Nucleus accumbens (tissue), 56 donors: ENCODE measurements at places on chromosomes 5 and 9.

- DNase-seq, result no peak
Measured at GRCh38 chr5:161850491-161850890, 2.6 kb downstream of the GABRA1 start.

DNA sequence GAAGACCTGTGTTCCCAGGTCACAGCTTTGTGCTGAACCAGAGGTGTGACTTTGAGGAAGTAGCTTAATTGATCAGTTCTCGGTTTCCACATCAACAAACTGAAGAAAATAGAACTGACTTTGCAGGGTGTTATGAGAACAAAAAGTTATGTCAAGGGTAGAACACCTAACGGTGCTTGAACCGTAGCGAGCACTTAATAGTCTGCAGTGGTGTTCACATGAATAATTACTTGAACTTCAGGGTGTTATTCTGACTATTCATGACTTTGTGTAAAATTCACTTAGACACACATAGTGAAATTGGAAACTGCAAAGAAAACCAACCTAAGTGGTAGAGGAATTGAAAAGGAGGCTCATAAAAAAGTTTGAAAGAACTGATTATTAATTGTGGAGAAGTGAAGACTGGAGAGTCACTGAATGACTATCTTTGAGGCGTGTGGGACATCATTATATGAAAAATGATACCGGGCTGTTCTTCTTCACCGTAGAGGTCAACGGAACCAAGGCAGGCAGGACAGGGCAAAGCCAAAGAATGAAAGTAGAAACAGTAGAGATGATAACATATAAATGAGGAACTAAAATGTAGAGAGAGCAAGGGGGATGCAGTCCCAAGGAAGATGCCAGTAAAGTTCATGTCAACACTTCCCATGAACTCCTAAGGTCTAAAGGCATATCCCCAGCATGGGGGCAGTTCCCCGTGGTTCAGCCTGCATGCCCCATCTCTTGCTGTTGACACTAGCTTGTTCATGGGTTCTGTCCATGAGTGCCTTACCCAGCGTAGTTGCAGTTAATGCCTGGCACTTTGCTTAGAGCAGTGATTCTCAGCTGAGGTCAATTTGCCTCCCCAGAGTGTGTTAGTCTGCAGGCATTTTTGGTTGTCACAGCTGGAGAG, 118.7 kb downstream of the ZNF462 start:
- DNase-seq, result no peak

DNA sequence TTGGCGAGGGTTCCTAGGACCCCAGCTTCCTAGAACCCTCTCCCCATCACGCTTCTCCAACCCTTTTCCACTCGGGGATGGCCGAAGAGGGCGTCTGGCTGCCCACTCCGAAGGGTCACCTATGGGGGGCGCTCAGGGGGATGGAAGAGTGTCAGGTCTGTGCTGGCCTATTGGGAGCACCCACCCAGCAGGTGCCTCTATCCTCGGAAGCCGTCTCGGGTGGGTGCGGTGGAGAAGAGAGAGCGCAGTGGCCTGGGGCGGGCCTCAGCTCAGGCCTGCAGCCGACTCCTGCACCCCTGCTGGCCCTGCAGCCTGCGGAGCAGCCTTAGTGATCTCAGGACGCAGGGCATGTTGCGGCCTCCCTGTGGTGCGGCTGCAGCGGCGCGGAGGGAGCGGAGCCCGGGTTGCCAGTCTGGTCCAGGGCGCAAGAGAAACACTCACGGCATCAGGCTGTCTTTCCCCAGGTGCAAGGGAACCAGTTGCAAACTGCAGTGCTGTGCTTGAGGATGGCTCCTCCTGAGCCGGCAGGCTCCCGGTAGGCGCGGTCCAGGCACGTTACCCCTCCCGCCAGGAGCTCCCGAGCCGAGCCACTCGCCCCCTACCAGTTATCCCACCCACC, 1.5 kb upstream of the IRX2 start:
- DNase-seq, result no peak

- no peak for DNase-seq
Measured at GRCh38 chr5:172873513-172873912, 39.5 kb downstream of the ERGIC1 start.

DNA sequence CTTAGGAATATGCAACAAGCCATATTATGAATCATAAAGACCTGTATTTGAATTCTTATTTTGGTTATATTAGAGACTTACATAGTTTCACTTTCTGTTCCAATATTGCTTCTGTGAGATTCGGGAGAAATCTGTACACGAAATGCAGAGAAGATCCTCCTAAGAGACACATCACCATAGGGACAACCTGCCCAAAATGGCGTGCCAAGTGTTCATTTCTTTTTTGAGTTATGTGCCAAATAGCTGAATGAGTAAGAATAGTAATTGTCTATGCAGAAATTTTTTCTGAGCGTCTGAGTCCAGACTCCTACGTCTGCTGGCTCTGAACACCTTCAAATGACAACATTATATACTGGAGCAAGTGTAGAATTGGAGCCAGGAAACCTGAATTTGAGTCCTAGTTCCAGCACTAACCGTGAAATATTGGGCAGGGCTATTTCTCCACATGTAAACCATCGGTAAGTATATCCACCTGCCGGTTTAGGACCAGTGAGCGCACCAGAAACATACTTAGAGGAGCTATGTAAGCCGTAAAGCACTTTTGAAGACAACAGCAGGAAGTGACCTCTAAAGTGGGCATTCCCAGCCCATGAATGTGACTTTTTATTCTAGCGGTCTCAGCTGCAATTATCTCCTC, 163.9 kb upstream of the DMRT1 start:
- DNase-seq, result no peak

DNA sequence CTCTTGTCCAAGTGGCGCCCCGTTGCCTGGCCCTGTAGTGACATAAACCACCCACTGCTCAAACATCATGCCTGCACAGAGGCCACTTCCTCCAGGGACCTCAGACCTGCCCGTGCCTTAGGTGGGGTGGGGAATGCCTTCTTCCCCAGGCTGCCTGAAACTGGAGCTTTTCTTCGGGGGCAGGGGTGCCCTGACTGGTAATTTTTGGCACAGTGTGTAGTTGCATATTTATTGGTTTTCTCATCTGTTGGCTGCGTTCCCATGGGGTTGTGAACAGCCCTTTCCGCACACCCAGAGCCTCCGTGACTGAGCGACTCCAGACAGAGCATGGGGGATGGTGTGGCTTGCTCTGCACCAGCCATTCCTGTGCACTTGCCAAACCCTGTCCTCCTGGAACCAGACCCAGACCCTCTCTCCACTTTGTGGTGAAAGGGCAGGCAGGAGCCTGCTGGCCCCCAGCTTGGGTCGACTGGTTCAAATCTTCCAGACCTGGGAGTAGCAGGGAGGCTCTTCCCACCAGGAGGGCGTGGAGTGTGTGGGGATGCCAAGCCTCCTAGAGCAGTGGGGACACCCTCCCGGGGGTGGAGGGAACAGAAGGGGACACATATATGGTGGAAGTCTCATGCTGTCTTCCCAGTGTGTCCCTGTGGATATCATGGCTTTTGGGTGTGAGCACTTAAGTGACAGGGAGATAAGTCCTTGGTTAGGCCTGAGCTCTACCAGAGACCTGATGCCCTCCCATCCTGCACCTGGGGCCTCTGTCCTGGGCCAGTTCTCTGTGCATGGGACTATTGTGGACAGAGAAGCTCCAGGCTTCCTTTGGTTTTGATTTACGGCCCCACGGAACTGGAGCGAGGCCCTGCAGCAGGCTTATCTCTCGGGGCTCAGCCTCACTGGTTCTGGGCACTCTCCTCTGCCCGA, 39.6 kb downstream of the WNK2 start:
- no peak for DNase-seq

GRCh38 chr9:91953718-91954117, 3.7 kb upstream of the ROR2 start:
- no peak for DNase-seq

- DNase-seq, result no peak
Measured at GRCh38 chr9:24912767-24913166, 367.1 kb upstream of the IZUMO3 start.

- no peak for DNase-seq
Measured at GRCh38 chr5:174799121-174799520, 74.7 kb downstream of the MSX2 start.

DNA sequence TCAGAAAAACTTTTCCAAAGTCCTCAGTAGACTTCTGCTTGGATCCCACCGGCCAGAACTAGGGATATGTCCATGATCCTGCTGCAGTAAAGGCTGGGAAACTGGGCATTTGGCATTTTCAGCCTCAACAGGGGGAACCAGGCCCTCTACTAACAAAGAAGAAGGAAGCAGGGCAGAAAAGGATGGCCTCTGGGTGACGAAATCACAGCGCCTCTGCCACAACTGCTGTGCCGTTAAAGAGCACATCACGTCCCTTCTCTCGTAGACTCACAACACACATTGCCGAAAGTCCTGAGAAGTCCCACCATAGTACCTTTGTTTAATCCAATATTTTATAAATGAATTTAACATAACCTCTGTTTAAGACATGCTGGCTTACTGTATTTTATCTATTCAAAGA, 10.4 kb upstream of the AFAP1L1 start:
- no peak for DNase-seq

GRCh38 chr5:93810780-93811179, 69.4 kb upstream of the POU5F2 start:
- no peak for DNase-seq

DNA sequence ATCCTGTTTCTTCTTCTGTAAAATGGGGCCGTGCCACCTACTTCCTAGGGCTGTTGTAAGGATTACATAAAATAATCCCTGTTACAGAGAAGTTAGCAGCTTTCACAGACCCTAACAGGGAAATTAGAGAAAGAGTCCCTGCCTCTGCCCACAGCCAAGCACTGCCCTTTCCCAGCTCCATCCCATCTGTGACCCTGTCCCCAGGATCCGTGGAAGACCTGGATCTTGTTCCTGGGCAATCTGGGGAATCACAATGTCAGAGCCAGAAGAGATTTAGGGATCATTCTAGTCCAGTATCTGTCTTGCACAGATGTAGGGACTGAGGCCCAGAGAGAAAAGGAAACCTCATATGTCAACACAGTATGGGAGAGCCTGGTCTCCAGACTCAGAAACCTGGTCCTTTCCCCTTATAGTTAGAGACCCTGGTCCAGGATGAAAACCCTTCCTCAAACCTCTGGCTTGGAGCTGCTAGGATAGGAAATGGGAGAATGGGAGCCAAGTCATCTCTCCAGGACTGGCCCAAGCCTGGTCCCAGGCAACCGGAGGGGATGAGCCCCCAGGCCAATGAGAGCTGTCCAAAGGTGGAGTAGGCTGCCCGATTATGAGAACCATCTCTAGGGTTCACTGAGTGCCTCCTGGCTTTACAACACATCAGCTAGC, 12.5 kb downstream of the LHX6 start:
- no peak for DNase-seq

GRCh38 chr9:92716557-92716956, 46.6 kb upstream of the IPPK start:
- DNase-seq, result peak; percentile 26

GRCh38 chr5:143074414-143074996, 304.3 kb downstream of the ARHGAP26 start:
- no peak for DNase-seq

DNA sequence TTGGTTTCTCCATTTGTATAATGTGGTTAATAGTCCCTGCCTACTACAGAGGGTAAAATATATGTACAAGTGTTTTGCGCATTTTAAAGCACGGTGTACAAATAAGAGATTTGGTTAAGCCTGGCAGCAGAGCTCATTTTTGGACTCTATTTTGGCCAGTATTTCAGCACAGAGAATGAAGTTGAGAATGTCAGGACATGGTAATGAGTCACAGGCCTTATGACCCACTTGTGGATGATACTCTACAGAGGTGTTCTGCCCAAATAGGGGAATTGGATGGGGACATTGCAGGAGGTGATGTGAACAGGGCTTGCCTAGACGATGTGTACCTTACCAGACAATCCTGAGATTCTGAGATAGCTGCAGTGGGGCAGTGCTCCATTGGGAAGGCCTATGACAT, 50.6 kb downstream of the MELK start:
- DNase-seq, result no peak

GRCh38 chr5:73740274-73740790, 114.3 kb downstream of the ARHGEF28 start:
- no peak for DNase-seq

- DNase-seq, result no peak
Measured at GRCh38 chr9:85115473-85115872, 445.9 kb downstream of the NTRK2 start.

DNA sequence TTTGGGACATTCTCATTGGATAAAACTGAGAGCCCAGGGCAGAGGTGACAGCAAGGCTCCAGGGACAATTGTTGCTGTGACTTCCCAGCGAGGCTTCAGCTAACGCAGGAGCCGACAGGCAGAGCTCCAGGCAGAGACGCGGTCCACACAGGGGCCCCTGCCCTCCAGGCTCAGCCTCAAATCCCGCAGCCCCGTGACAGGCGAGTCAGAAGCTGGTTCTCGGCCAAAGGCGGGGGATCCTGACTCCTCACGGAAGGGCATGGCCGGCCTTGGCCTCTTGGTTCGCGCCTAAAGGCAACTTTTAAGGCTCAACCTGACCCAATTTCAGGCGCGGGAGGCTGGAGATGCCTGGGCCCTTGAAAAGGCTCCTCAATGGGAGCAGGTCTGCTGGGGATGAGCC, 21.3 kb downstream of the SLC12A7 start:
- DNase-seq, result no peak

DNA sequence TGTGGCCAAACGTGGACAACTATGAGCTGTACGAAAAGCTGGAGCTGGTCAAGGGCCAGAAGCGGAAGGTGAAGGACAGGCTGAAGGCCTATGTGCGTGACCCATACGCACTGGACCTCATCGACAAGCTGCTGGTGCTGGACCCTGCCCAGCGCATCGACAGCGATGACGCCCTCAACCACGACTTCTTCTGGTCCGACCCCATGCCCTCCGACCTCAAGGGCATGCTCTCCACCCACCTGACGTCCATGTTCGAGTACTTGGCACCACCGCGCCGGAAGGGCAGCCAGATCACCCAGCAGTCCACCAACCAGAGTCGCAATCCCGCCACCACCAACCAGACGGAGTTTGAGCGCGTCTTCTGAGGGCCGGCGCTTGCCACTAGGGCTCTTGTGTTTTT, 3.3 kb downstream of the CDK9 start:
- DNase-seq, result no peak

DNA sequence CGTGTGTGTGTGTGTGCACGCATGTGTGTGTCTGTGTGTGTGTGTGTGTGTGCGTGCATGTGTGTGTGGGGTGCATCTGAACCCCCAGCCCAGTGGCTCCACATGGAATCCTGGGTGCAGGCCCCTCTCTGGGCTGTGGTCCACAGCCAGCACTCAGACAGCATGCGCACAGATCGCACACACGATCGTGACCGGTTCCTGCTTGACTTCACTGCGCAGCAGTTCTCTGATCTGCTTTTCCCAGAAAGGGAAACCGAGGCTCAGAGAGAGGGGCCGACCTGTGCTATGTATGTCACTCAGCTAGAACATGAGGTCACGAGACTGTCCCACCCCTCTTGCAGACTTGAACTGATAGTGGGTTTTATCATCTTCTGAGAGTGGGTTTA, 34.4 kb downstream of the RASGEF1C start:
- DNase-seq, result no peak

GRCh38 chr9:95060234-95060633, 257.3 kb downstream of the FANCC start:
- DNase-seq, result no peak

GRCh38 chr5:83837265-83837907, 116.7 kb upstream of the HAPLN1 start:
- no peak for DNase-seq

GRCh38 chr5:170643591-170643990, 139.8 kb downstream of the KCNIP1 start:
- DNase-seq, result no peak

- DNase-seq, result peak; percentile 5
Measured at GRCh38 chr5:142748568-142749249, 21.5 kb upstream of the ARHGAP26 start.

- no peak for DNase-seq
Measured at GRCh38 chr9:17816431-17817027, 237.7 kb downstream of the SH3GL2 start.
